ENCODE measurements at places on chromosomes 4 and X.

GRCh38 chr4:19349416-19349815 is 902.3 kb upstream of the SLIT2 start:
- no peak for DNase-seq

DNA sequence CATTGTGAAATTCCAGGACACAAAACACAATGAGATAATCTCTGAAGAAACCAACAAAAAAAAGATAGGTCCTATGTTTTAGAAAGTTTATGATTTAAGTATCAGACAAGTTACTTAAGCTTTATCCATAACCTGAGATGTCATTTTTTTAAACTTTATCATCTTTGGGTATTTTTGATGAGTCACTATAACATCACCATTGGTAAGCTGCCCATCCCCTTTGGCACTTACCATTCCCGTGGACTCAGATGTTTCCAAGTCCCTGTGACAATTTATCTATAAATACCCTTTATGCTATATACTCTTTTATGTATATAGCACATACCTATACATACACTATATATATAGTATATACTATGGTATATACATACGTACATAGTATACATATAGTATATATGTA is 198.9 kb upstream of the GEMIN8 start:
- no peak for DNase-seq

GRCh38 chrX:39309721-39310152 is 508.5 kb downstream of the MID1IP1 start:
- no peak for DNase-seq

- DNase-seq, result no peak
These were observed 136.8 kb downstream of the TET2 start for GRCh38 chr4:105283501-105283900.

DNA sequence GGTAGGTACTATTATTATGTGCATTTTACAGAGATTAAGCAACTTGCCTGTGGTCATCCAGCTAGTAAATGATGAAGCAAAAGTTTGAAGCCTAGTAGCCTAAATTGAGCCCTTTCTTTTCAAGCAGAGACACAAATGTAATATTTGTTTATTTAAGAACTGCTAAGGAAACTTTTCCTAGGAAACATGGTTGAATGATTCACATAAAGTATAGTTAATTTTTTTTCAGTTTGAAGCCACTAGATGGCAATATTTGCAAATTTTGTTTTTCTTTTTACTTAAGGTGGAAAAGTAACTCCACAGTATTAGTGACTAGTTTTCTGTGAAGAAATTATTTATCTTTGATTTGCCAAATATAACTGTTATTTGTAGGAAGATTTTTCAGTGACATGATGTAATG is 52.8 kb upstream of the ANKRD17 start:
- no peak for DNase-seq

- DNase-seq, result no peak
These were observed 987.7 kb upstream of the GRIA3 start for GRCh38 chrX:122196343-122196742.

DNA sequence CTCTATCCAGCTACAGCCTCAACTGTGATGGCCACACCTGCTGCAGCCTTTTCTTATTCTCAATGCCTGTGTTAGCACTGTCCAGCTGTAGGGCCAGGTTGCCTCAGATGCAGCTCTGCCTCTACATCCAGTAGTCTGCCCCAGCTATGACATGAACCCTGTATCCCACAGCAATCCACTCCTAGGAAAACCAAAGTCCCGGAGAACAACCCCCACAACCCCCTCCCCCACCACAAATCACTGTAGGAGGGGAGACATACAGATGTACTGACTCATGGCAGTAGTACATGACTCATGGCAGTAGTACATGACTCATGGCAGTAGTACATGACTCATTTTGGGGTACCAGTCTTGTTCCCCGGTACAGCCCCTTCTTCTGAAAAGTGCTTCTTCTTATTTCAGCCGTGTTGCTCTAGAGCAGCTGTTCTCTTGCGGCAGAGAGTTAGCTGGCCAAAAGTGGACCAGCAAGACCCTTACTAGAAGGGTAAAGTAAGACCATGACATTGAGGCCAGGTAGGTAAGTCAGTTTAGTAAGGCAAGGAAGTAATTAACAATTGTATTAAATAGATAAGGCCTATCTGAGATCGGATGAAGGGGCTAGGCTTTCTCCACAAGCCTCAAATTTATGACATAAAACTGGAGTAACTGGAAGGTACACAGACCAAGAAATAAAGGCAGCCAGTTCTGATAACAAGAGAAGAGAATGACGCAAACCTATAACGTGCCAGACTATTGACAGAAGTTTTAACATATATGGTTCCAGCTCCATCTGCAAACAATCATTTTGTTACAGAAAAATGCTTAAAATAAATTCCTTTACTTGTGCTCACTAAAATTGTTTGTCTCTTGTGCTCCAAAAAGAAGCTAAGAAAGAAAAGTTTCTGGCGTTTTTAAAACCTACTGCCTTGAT is 221.4 kb downstream of the TACR3 start:
- no peak for DNase-seq

DNA sequence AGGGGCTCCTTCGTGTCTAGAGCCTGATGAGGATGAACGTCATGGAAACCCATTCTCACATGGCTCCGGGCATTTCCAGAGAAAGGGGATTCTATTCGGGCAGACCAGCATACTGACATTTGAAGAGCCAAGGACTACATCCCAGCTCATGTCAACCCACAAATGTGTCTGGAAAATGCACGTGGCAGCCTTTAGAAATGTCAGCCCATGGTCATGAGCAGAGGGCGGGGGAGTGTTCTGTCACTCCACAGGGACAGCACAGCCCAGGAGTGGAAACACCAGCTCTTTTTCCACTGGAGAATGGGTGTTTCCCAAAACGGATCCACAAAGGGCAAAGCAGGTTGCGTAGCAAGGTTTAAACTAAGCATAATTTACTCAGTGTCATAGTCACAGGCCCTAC is 207.0 kb downstream of the BCOR start:
- no peak for DNase-seq

DNA sequence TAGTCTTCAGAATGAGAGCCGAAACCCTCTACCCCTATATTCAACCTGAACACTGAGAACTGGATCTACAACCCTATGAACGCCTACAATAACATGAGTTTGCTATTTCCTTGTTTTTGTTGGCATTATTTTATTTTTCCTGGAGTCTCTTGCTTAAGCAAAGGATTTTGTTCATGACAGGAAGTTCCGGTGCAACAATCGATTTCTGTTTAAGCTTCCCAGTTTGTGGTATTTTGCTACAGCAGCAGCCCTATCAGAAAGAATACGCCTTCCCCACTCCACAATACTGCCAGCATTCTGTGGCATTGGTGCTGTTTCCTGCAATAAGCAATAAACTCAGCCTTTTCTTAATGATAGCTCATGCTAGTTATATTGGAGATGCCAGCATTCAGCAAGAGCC is 60.9 kb downstream of the NPY5R start:
- DNase-seq, result no peak

GRCh38 chrX:90883479-90883878 is 551.2 kb upstream of the PABPC5 start:
- DNase-seq, result no peak

GRCh38 chr4:155026715-155027114 is 181.7 kb upstream of the NPY2R start:
- DNase-seq, result no peak

- DNase-seq, result no peak
These were observed 10.4 kb upstream of the NUDT6 start for GRCh38 chr4:122932763-122933162.

- DNase-seq, result no peak
These were observed 97.0 kb upstream of the PDHA2 start for GRCh38 chr4:95742872-95743271.

- no peak for DNase-seq
These were observed 34.5 kb upstream of the TRIM2 start for GRCh38 chr4:153169776-153170175.

- no peak for DNase-seq
These were observed 615.1 kb downstream of the ANKRD50 start for GRCh38 chr4:124097447-124097846.

DNA sequence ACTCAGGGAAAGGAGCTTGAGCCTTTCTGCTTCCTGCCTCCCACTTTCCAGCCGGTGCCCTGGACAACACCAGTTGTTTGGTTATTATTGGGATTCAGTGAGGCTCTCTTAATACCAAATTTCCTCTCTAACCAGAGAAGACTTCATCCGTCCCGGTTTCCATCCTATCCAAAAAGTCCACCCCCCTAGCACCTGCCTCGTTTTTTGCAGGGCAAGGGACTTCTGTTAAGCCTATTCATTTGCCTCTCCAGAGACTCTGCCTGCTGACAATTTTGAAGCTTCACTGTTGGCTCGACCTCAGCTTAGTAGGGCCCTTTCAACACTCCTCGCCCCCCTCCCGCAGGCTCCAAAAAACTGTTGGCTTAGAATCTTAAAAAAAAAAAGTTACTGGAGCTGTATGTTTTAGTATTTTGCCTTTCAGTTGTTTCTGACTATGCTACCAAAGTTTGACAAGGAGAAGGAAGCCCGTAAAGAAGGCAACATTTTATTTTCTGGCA is 779 bp upstream of the PRSS12 start:
- no peak for DNase-seq

GRCh38 chr4:123545667-123546572 is 149.3 kb downstream of the SPRY1 start:
- no peak for DNase-seq

GRCh38 chr4:102139132-102139573 is 206.1 kb downstream of the SLC39A8 start:
- DNase-seq, result no peak

- DNase-seq, result no peak
These were observed 1637.3 kb upstream of the PABPC4L start for GRCh38 chr4:135838889-135839288.

- DNase-seq, result no peak
These were observed 147.1 kb downstream of the CAMK2D start for GRCh38 chr4:113614414-113614813.

DNA sequence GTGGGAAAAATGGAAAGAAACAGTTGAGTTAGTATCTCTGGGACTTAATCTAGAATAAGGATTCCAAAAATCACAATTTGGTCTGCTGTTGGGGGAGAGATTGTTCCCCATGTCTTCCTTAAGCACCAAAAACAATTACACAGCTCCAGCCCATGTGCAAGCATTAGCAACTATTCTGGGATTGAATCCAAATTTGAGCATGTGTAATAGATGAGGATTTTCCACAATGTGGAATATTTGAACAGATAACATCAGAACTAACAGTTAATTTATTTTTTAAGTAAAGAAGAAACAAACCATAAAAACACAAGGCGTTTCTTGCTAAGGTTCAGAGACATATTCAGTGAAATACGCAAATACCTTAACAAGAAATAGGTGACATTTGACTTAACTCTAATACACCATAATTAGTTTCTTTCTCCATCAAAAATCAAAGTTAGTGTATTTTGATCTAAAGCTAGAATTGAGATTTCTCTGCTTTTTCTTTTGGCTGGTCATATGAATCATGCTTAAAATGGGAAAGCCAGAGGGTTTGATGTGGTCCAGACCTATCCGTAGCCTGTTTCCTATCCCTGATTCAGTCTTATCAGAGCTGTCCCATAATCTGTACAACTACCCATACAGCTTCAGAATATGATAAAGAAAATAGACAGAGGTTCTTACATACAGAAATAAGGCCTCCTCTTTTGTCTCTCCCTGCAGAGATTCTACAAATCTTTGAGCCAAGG is 413.4 kb downstream of the PACRGL start:
- no peak for DNase-seq

All from NCI-H1092 (cell line).